ENCODE measurements at places on chromosomes 6 and 20.

- no peak for DNase-seq
These were observed 208.7 kb downstream of the PHF3 start for GRCh38 chr6:63844287-63844686.

DNA sequence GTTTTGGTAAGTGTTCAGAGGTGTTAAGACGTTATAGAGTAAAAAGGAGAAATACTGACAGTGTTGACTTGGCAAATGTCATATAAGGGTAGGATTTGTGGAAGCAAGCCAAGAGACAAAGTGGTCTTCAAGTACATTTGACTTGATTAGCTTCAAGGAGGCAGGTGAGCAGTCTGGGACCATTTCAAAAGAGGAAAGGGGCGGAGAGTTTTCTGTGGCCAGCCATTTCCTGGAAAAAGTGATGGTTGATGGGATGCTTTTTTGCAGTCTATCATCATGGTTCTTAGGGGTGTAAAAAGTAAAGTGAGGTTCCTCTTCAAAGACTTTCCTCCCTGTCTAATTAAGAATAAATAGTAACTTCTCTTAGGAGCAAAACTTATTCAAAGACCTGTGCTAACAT lies 28.7 kb downstream of the FKBP1A start:
- DNase-seq = peak; percentile 38

- no peak for DNase-seq
These were observed 24.6 kb downstream of the STK4 start for GRCh38 chr20:44990957-44991356.

- peak; percentile 32 for DNase-seq
These were observed 518.5 kb downstream of the CD83 start for GRCh38 chr6:14635934-14636591.

GRCh38 chr6:165697171-165697570 lies 34.1 kb upstream of the PDE10A start:
- DNase-seq = no peak

DNA sequence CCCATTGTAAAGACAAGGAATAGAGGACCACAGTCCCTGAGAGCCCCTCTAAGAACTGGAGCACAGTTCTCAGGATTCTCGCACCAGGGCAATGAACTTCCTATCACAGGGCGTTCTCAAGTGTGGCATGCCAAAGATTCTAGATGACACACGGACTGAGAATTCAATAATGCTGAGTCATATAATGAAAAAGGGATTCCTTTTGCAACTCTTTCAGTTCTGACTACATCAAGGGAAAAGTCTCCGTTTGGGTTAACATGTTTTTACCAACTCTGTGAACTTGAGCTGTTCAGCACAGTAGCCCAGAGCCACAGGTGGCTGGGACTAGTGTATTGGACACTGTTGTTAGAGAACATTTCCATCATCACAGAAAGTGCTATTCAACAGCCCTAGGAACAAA lies 3.4 kb downstream of the MED20 start:
- DNase-seq = no peak

DNA sequence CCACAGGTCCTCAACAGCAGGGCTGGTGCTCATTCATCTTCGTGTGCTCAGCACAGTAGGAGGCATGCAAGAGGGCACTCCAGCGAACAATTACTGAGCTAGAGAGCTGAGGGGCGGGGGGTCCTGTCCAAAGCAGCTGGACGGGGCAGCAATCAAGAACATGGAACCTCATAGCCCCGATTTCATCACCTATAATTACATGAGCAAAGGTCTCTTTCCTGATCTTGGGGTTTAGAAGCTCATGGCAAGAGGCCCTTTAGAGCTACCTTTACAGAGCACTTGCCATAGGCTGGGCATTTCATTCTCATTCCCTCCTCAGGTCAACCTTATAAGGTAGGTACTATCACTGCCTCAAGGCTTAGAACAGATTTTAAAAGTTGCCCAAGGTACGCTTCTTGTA lies 10.4 kb downstream of the MOCS1 start:
- DNase-seq = no peak
